ENCODE measurements at places on chromosomes 5 and 9. TPM values are rescaled to one million over a fixed set of nuclear protein-coding genes. Genes with fewer than 3 reads are reported as not detected.

DMRT2 gene
- total RNA-seq = 1.1 TPM

DNA sequence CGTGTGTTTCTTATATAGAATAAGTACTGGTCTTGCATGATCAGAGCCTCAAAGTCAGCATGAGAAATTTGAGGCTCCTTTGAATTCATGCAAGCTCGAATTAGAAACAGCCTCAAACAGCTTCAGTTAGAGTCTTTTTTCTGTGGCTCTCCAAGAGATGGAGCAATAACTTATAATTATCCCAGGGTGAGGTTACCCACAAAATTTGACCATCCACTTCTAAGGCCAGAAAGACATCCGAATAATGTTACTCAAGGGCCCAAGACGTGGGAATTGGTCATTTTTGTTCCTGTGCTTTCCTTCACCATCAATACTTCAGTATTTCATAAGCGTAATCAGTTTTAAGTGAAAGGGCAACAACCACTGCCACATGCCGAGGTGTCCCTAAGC, 89.7 kb downstream of the DAPK1 start:
- H3K36me3 ChIP-seq = no peaks in the 10 kb centered on the region
- H3K27me3 ChIP-seq = no peaks in the 10 kb centered on the region
- H3K4me3 ChIP-seq = no peak overlapping the region
- peaks cover 4% of the 10 kb centered on the region for H3K4me1 ChIP-seq
- H3K27ac ChIP-seq = no peak overlapping the region

DNA sequence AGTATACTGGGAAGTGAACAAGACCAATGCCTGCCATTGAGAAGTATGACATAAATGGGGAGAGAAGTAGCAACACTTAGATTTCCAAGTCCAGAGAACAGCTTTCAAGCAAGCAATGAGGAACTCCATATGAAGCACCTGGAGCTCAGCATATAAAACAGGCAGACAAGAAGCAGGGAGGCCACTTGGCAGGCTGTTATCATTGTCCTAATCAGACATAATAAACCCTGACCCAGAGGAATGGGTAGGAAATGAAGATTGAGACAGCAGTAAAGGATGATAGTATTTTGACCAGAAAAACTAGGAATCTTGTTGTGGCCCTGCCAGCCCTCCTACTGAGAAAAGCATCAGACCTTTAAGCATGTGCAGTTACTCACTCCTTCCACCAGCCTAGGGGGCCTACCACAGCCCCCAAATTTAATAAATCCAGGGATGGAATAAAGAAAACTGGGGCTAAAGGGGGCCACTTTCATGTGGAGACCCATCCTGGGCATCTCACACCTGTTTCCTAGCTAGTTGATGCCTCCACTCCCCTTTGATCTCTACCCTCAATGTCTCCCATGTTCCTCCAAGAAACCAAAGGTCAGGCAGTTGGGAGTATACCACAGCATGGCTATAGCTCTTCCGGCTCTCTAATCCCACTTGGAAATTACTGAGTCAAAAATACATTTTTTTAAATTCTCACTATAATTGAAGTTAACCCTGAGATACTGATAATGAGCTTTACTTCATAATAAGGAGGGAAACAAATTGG, 135.1 kb downstream of the SIL1 start:
- H3K27ac ChIP-seq = no peak overlapping the region
- H3K36me3 ChIP-seq = no peaks in the 10 kb centered on the region
- H3K4me3 ChIP-seq = no peak overlapping the region

GLRA1 gene
- not detected for total RNA-seq

TMEM267 gene
- 8.9 TPM for total RNA-seq

DNA sequence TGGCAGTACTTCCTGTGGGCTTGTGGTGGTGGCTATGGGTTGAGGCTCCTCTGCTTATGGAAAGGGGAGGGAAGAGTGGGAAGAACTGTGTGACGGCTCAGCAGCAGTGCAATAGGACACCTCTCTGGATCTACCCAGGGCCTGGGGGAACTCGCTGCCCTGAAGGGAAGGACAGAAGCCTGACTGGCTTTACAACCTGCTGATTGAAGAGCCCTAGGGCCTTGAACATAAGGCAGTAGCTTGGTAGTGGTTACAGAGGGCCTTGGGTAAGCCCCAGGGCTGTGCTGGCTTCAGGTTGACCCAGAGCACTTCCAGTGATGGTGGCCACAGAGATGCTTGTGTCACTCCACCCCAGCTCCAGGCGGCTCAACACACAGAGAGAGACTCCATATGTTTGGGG, 5.5 kb downstream of the CCIN start:
- H3K27ac ChIP-seq = no peak overlapping the region
- no peak for DNase-seq
- H3K36me3 ChIP-seq = no peaks in the 10 kb centered on the region
- H3K4me1 ChIP-seq = no peaks in the 10 kb centered on the region
- no peak overlapping the region for H3K4me3 ChIP-seq

OR1J2 gene
- total RNA-seq = not detected

SCGB3A2 gene
- not detected for total RNA-seq

PRLR gene
- 16.7 TPM for total RNA-seq

GRCh38 chr5:78300464-78301045, 6.1 kb upstream of the AP3B1 start:
- peaks cover 2% of the 10 kb centered on the region for H3K4me1 ChIP-seq
- H3K27ac ChIP-seq = no peak overlapping the region
- no peak for DNase-seq
- H3K36me3 ChIP-seq = no peaks in the 10 kb centered on the region
- H3K4me3 ChIP-seq = no peak overlapping the region

DNA sequence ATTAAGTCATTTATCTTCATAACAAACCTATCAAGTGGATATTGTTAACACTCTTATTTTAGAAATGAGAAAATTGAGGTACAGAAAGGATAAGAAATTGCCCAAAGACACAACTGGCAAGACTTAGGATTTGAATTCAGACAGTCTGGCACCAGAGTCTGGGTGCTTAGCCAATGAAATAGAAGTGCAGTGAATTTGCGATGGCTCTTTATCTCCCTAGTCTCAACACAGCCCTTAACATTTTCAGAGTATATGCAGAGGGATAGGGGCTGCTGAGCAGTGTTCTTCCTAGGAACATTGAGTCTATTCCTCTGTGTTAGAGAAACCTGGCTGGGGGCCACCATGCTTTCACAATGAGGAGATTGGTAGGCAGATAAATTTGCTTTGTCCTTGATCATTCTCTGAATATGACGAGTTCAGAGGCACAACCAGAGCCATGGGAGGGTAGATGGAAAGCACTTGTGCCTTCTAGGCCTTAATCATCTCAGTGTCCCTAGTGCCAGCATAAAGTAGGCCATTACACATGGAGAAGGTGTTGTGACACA, 6.1 kb upstream of the FSD1L start:
- DNase-seq = no peak
- no peak overlapping the region for H3K27ac ChIP-seq
- no peaks in the 10 kb centered on the region for H3K36me3 ChIP-seq

PLPPR1 gene
- total RNA-seq = 3.8 TPM

- no peak for DNase-seq
- no peak overlapping the region for H3K27ac ChIP-seq
- H3K4me3 ChIP-seq = no peak overlapping the region
Measured at GRCh38 chr9:78131969-78132700, 100.5 kb upstream of the GNAQ start.

DNA sequence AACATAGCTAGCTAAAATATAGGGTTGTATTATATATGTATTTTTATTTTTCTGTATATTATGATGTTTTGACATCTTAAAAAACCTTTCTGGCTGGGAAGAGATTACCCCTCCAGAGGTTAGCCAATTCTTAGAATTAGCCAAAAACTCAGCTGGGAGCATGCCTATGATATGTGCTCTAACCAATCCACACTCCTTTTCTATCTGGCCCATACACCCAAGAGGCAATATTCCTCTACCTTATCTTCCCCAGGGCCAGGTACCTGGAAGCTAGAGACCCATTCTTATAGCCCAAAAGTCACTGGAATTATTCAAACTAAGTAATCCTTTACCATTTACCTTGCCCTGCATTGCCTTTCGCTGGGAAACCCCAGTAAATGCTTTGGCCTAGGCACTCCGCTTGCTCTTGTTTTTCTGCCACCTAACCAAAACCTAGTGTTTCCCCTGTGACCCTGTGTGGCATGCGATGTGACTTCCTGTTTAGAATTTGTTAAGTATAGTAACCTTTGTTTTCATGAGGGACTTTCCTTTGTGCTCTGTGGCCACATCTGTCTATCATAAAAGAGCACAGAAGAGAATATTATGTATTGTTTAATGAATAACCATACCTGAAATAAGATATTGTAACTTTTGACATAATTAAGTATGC, 37.4 kb downstream of the CSNK1G3 start:
- H3K4me1 ChIP-seq = no peaks in the 10 kb centered on the region
- H3K27ac ChIP-seq = no peak overlapping the region
- no peak overlapping the region for H3K4me3 ChIP-seq
- no peaks in the 10 kb centered on the region for H3K36me3 ChIP-seq

PHF24 gene
- 0.89 TPM for total RNA-seq

DNA sequence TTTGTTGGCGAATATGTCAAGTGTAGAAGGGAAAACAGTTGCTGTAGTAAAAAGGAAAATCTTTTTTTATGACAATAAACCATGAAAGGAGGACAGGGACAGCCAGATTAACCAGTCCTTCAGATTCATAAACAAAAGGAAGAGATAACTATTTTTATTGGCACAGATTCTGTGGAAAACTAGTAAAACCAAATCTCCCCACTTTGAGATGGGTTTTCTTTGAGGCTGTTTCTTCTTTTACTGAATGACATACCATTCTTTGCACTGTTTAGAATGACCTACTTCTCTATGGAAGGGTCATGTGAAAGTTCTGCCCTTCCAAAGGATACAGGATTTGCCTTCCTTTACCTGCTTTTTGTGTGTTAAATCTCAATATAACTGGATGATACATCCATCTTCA, 13.7 kb downstream of the CAST start:
- peaks cover 24% of the 10 kb centered on the region for H3K36me3 ChIP-seq
- H3K27me3 ChIP-seq = no peaks in the 10 kb centered on the region
- DNase-seq = no peak
- peaks cover 22% of the 10 kb centered on the region for H3K4me1 ChIP-seq
- H3K4me3 ChIP-seq = no peak overlapping the region

DNA sequence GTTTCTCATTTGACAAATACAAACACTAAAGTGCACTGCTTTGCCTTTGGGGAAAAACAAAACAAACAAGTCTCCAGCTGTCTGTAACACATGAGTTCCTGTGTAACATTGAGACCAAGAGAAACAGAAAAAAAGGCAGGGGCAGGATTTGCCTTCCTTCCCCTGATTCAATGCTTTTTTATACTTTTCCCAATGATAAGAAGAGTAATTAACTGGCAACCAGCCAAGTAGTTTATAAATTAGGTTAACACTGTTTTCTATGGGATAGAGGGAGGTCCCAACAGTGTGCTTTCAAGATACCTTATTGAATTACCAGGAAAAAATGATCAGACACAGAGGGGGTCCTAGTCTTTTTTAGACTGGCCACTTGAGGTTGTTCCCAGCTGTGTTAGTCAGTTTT, 346.8 kb downstream of the TRIM36 start:
- H3K27me3 ChIP-seq = no peaks in the 10 kb centered on the region
- H3K4me3 ChIP-seq = no peak overlapping the region
- H3K36me3 ChIP-seq = no peaks in the 10 kb centered on the region
- DNase-seq = no peak
- no peaks in the 10 kb centered on the region for H3K4me1 ChIP-seq

DNA sequence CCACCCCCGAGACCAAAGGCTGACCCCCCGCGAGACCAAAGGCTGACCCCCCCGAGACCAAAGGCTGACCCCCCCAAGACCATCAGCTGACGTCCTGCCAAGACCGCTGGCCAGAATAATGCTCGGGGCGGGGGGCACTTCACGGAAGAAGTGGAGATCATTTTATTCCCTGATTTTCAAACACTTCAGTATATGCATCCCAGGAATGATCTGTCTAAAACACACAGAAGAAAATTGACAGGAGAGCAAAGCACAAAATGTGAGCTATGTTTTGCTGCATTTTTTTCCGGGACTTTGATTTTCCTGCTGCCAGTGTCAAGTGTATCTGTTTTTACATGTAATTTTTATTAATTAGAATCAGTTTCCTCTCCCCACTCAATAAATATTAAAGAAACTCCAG, 67.1 kb downstream of the ADAMTS2 start:
- H3K27me3 ChIP-seq = no peaks in the 10 kb centered on the region
- no peak overlapping the region for H3K27ac ChIP-seq
- peaks cover 24% of the 10 kb centered on the region for H3K4me1 ChIP-seq
- no peak for DNase-seq
- no peak overlapping the region for H3K4me3 ChIP-seq

ZSWIM6 gene
- 8.7 TPM for total RNA-seq

GRCh38 chr9:89853931-89854330, 249.1 kb downstream of the GADD45G start:
- no peak for DNase-seq
- H3K27ac ChIP-seq = no peak overlapping the region
- no peaks in the 10 kb centered on the region for H3K27me3 ChIP-seq
- no peak overlapping the region for H3K4me3 ChIP-seq
- no peaks in the 10 kb centered on the region for H3K36me3 ChIP-seq

DNA sequence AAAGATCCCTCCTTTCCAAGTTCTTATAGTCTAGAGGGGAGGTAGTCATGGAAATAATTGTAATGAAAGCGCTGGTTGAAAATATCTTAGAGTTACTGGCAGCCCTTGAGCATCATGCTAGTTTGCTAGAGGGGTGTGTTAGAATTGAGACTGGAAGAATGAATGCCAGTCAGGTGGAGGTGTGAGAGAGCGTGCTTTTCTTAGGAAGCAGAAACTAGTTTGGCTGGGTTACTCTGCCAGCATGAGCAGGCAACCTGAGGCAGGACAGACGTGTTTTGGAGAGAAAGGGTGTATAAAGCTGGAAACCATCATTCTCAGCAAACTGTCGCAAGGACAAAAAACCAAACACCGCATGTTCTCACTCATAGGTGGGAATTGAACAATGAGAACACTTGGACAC, 43.6 kb upstream of the DHFR start:
- DNase-seq = no peak
- no peak overlapping the region for H3K27ac ChIP-seq
- no peaks in the 10 kb centered on the region for H3K4me1 ChIP-seq

- H3K4me3 ChIP-seq = peak overlapping the region; percentile 98
- H3K27me3 ChIP-seq = no peaks in the 10 kb centered on the region
- no peak for DNase-seq
- peaks cover 37% of the 10 kb centered on the region for H3K4me1 ChIP-seq
Measured at GRCh38 chr9:136886610-136887597, 588 bp downstream of the TRAF2 start.

GRCh38 chr5:62742207-62742606, 163.6 kb downstream of the LRRC70 start:
- H3K27ac ChIP-seq = no peak overlapping the region
- H3K27me3 ChIP-seq = no peaks in the 10 kb centered on the region
- DNase-seq = no peak
- no peak overlapping the region for H3K4me3 ChIP-seq
- no peaks in the 10 kb centered on the region for H3K4me1 ChIP-seq

DNAH5 gene
- 0.21 TPM for total RNA-seq

DNA sequence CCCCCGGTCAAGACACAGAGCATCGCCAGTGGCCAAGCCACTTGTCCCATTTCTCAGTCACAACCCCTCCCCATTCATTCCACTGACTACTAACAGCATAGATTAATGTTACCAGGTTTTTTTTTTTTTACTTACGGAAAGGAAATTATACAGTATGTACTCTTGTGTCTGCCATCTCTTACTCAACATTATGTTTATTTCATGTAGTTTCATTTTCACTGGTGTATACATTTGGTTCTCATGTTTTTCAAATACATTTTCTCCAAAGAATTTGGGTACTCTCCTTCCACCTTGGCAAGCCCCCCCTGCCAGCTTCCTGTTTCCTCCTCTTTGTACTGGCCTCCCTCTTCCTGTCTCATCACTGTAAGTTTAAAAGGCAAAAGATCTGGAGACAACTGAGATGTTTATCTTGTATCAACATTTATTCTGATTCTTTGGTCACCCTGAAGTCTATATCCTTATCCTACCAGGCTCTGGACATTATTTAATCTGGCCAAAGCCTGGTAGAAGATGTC, 207.3 kb downstream of the SAXO1 start:
- no peaks in the 10 kb centered on the region for H3K36me3 ChIP-seq
- H3K4me3 ChIP-seq = no peak overlapping the region
- no peak overlapping the region for H3K27ac ChIP-seq
- H3K4me1 ChIP-seq = no peaks in the 10 kb centered on the region
- DNase-seq = no peak
